ENCODE measurements at places on chromosomes 11 and 22.

- DNase-seq: peak; percentile 10
Observed at GRCh38 chr22:45164270-45165088, 754 bp downstream of the NUP50 start.

DNA sequence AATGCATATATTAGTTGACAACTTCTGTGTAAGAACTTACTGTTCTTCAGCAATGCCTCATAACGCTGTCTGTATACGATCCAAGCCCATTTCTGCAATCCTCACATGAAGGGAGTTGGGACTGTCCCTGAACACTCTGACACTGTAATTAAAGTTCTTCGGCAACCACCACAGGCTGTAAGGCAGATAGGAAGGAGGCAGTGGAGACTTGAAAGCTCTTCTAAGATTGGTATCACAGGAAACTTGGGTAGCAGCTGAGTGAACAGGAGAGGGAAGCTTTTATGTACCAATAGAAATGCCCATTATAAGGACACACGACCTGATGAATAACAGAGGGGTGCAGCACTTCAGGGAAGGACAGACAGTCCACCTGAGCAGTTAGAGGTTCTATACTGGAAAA is 12.0 kb upstream of the GAB2 start:
- no peak for DNase-seq

DNA sequence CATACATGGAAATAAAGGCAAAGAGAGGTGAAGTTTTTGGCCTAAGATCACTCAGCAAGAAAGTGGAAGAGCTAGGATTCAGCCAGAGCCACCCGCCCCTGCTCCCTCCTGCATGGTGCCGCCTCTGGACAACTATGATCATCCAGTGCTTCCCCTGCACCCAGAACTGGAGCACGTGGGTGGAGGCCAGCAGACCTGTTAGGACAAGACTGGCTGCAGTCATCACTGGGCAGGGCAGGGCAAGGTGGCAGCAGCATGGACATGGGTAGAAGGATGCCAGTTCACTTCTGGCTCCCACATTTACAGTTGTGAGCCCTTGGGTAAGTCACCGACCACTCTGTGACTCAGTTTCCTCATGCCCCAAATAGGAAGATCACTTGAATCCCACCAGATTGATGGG is 131.0 kb downstream of the FBXO7 start:
- DNase-seq: no peak

- no peak for DNase-seq
Observed at GRCh38 chr11:61719978-61720377, 32.5 kb upstream of the MYRF start.

- DNase-seq: no peak
Observed at GRCh38 chr22:44159811-44160210, 20.9 kb upstream of the PARVG start.

DNA sequence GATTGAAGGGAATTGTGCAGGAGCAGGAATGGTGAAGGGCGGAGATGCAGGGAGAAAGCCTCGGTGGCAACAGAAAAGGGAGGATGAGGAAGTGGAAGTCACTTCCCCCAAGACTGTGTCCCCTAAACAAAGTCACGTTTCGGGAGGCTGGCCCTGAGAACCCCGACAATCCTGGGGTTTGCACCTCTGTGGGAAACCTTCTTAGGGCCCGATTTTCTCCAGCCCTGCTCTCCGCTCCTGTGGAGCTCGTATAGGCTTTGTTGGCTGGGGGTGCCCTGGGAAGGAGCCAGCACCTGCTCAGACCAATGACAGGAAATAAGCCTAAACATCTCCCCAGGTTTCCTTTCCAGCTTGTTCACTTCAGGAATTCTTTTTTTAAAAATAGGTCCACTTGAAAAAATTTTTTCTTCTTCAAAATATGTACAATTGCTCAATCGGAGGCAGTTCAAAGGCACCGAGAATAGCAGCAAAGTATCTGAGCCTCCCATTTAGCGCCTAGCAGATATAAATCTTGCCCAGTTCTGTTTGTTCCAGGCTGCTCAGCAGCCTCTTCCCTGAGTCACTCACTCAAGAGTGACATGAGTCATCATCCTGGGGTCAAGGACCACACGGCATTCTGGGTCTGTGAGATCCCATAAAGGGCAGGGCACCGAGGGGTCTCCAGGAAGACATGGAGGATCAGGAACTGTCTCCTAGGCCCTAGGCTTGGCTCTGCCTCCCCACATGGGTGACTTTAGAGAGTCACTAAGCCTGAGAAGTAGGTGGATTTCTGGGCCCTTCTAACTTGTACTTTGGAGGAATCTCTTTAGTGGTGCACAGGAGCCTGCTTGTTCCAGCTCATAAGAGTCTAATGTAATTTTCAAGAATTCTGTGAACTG is 34.0 kb downstream of the IRAG1 start:
- DNase-seq: no peak

DNA sequence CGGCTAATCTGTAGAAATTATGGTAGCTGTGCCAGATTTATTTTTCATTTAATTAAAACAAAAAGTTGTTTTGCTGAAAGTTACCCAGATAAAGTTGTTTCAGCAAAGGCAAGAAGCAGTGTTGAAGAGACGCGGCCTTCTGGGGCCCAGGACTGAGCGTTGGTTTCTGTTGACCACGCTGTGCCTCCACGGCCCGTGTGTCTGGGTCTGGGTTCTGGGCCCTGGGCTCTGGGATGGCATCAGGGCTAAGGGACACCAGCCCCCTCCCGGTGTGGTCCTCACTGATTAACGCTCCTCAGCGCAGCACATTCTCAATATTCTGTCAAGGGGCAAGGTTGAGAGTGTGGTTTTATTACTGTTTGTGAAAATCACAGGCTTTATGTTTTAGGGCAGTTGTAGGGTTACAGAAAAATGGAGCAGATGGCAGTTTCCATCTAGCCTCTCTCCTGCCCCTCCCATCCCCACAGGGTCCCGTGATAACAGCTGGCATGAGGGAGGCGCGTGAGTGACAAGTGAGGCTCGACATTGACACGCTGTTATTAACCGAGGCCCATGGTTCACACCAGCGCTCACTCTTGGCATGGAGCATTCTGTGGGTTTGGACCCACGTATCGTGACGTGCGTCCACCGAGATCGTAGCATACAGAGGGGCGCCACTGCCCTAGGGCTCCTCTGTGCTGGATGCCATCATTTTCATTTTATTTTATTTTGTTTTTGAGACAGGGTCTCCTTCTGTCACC is 1231.4 kb downstream of the BRD1 start:
- no peak for DNase-seq

DNA sequence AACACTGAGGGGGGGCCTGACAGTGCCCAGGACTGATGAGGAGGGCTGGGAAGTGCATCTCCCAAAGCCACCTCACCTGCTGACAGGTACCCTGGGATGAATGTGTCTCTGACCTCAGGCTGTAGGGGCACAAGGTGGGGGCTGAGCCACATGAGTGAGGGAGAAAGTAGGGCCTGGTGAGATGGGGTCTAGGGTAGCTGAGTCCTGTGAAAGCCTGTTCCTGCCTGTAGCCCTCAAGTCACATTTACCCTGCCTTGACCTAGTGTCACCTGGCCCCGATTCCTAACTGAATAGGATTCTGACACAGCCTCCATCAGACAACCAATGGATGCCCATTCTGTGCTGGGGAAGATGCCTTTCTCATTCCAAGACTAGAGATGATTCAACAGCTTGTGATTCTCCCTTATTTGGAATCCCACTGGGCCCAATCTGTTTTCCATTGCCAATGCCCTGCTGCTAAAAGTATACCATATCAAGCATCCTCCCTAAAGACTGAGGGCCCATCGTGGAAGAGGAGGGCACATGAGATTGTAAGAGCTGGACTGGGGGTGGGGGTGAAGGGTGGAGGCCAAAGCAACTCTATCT is 11.1 kb upstream of the RFPL1 start:
- DNase-seq: no peak

DNA sequence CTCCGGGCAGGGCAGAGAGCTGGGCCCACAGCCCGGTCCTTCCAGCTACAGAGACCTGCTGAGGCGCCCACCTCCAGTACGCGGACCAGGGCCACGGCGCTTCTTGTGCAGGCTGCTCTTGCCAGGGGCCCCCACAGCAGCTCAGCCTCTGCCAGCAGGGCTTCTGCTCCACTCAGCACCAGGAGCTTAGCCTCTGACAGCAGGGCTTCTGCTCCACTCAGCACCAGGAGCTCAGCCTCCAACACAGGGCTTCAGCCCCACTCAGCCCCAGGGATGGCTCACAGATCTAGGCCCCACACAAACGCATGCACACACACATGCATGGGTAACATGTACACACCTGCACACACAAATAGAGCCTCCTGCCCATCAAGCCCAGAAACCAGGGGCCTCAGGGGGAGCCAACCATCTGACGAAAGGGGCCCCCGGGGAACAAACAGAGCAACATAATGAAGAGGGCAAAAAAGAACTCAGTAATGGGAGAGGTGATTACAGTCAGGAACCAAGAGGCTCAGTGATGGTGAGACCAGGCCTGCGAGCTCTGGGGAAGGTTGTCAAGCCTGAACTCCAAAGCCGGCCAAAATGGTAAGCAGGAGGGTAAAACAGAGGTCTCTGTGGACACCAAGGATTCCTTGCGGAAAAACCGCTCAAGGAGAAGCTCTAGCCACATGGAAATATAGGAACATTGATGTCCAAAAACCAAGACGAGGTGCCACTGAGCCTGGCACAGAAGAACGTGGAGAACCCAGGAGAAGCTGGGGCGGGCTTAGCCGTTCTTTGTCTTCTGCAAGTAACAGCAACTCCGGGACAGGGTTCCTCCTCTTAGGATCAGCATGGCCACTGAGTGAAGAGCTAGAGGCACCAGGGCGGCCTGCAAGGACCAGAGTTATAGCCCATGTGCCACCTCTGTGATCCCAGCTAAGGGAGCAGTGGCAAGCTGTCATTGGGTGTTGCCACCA is 46.5 kb downstream of the GNB1L start:
- DNase-seq: no peak

DNA sequence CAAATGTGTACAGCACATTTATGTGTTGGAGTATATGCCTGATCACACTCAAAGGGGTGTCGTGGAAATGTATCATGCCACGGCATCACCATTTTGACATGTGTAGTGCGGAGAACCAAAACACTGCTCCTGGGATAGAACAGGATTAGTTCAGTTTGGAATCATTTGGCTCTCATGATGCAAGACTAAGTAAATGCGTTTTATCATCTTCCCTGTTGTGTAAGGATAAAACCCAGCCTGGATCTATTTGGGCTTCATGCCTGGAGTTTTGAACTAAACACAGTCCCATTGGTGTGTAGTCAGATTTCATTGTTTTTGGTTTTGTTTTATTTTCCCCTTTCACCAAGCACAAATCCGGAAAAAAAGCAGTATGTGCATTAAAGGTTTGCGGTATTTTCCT is 574.3 kb downstream of the NTM start:
- no peak for DNase-seq

DNA sequence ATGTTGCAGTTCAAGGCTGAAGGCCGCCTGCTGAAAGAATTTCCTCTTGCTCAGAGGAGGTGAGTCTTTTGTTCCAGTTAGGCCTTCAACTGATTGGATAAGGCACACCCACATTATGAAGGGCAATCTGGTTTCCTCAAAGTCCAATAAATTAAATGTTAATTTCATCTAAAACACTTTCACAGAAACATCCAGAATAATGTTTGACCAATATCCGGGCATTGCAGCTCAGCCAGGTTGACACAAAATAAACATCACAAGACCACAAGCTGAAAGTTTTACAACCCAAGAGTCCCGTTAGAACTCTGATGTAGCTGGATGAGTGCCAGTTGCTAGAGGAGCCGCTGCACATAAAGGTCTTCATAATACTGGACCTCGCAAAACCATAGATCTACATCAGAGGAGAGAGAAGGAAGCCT is 64.9 kb upstream of the EED start:
- DNase-seq: no peak

DNA sequence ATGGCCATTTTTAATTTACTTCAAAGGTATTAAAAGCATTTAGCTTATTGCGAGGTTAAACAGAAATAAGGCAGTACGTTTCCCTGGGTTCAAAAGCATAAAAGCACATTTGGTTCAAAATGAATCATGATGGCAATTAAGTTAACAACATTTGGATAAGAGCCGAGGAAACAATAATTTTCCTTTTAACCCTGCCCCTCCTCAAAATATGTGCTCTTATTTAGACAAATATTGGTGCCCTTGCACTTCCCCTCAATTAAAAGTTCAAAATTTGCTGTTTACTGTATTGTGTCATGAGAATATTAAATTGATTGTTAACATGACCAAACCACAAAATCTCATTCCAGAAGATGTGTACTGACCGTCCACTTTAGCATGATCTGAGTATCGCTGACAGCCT is 48.7 kb downstream of the VSIG10L2 start:
- no peak for DNase-seq
